ENCODE measurements at places on chromosomes 11 and 22. TPM values are rescaled to one million over a fixed set of nuclear protein-coding genes. Genes with fewer than 3 reads are reported as not detected.

Gene HEPACAM
- polyA plus RNA-seq, result 101 TPM

Gene ART1
- polyA plus RNA-seq, result not detected

Gene TMPRSS13
- 0.35 TPM for polyA plus RNA-seq

Gene E2F8
- 2.5 TPM for polyA plus RNA-seq

Gene TRIM6
- 1.1 TPM for polyA plus RNA-seq

Gene HDHD5
- polyA plus RNA-seq, result 51.9 TPM

Gene SLC29A2
- 11.0 TPM for polyA plus RNA-seq

Gene NAA40
- polyA plus RNA-seq, result 51.3 TPM

Gene DDIAS
- polyA plus RNA-seq, result 5.0 TPM

Gene MPPED2
- 71.0 TPM for polyA plus RNA-seq
